ENCODE measurements at places on chromosomes 1 and 21.
A peak's percentile ranks its signal among the peaks of the same experiment; 100 is the strongest.

GRCh38 chr1:61419657-61420056 lies 305.3 kb downstream of the TM2D1 start:
- DNase-seq: no peak

- no peak for DNase-seq
Measured at GRCh38 chr1:206116873-206117150, 376 bp downstream of the AVPR1B start.

GRCh38 chr1:96978901-96979300 lies 257.3 kb downstream of the PTBP2 start:
- no peak for DNase-seq

- no peak for DNase-seq
Measured at GRCh38 chr1:37606481-37607263, 10.9 kb upstream of the GNL2 start.

GRCh38 chr1:178241057-178241456 lies 147.2 kb downstream of the RASAL2 start:
- no peak for DNase-seq

GRCh38 chr1:41578712-41579335 lies 94.3 kb upstream of the EDN2 start:
- DNase-seq: peak; percentile 20

GRCh38 chr1:177690996-177691395 lies 278.9 kb downstream of the SEC16B start:
- DNase-seq: no peak

DNA sequence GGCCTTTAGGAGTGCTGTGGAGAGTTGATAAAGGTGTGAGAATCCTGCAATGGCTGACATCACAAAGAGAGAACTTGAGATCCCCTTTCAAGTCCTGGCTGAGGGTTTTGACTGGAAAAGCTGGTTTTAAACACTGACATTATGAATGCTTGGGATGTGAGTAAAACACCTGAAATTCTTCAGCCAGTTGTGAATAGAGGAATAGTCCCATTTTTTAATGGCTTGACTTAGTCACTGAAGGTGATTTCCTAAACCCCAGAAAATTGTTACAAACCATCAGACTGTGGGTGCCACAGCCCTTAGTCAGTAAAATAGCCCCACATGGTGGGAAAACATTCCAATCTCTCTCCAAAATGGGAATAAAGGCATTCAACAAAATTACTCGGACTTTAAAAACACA lies 107.7 kb upstream of the LMO4 start:
- DNase-seq: no peak

Data from brain microvascular endothelial cell (primary cell).